CD4-positive, CD25-positive, alpha-beta regulatory T cell (primary cell): ENCODE measurements at places on chromosomes 1 and 21.

DNA sequence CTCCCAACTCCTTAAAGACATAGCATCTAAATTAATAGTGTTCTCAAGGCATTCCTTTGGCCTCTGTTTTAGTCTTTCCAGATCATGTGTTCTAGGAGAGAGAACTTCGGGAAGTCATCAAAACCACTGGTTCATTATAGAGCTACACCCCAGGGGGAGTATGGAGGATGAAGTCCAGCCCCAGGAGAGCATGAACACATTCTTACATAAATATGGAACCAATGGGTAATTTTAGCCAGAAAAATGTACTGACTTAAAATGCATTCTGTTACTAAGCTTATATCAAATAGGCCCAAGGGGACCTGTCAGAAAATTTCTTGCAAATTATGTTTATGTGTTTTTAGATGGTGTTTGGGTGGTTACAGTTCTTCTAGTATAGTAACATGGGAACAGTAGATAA is 165.2 kb downstream of the NTMT2 start:
- no peak for DNase-seq

DNA sequence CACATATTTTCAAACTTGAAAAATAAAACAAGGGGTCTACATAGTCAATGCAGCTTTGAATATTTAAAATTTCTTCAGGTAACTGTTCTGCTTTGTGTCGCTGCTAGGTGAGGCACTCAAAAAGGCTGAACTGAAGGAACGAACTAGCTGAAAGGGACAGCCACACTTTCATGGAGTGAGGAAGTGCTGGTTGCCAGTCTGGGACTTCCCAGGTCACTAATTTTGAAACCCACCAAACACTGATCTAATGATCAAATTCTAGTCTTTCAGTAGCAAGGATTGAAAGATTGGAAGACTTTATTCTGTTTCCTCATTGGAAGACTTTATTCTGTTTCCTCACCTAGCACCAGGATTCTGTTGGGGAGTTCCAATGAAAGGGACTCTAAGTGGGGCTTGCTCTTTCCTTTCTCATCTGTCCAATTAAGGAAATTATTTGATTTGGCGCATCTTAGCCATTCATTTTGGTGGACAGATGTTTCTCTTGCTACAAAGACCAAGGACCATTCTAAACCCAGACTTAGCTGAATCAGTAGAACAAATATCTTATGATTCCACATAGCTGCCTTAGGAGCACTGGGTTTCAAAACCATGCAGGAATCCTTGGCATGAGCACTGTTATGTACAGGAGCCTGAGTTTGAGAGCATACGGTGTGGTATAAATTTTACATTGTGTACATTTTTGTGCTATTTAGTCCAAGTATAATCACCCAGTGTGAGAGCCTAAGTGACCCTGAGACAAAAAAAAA is 10.9 kb upstream of the ARID1A start:
- DNase-seq: no peak

DNA sequence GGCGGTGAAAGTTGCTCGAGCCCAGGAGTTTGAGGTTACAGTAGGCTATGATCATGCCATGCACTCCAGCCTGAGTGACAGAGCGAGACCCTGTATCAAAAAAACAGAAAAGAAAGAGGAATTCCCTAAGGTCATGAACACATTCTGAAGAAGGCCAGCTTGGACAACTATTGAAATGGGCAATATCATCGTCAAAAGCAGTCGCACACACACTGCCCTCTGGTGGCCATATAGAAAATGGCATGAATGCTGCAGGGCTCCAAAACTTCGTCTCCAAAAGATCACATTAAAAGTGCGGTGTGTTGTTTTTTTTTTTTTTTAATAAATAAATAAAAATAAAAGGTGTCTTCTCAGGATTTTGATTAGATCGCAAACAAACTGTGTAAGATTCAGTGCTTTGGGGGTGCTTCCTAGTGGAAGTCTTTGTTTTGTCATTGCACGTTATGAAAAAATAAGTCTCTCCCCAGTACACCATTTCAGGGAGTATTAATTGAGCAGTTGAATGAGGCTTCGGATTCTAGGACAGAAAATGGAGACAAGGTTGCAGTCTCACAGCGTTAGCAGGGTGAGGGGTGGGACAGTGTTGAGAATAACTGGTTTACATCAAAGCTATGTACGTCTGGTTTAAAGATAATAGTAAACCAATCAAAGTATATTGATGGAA is 87.5 kb upstream of the FMN2 start:
- DNase-seq: peak; percentile 2

GRCh38 chr1:52281518-52281917 is 84.5 kb downstream of the CC2D1B start:
- no peak for DNase-seq

GRCh38 chr1:210757677-210758076 is 376.3 kb downstream of the KCNH1 start:
- DNase-seq: no peak

- no peak for DNase-seq
These were observed 104.8 kb upstream of the VAMP3 start for GRCh38 chr1:7666249-7666648.

- DNase-seq: no peak
These were observed 276.6 kb downstream of the CHRM3 start for GRCh38 chr1:239662950-239663349.

- no peak for DNase-seq
These were observed 337.0 kb upstream of the PTBP2 start for GRCh38 chr1:96384611-96385010.

GRCh38 chr1:47859092-47859743 is 138.0 kb downstream of the TRABD2B start:
- no peak for DNase-seq

GRCh38 chr1:78237364-78237916 is 191.7 kb downstream of the GIPC2 start:
- DNase-seq: no peak

GRCh38 chr1:228144193-228144992 is 4.3 kb downstream of the GUK1 start:
- no peak for DNase-seq

GRCh38 chr1:218351391-218352074 is 6.4 kb downstream of the TGFB2 start:
- DNase-seq: peak; percentile 14

- DNase-seq: peak; percentile 44
These were observed 46.2 kb upstream of the BCL9 start for GRCh38 chr1:147494998-147495580.

DNA sequence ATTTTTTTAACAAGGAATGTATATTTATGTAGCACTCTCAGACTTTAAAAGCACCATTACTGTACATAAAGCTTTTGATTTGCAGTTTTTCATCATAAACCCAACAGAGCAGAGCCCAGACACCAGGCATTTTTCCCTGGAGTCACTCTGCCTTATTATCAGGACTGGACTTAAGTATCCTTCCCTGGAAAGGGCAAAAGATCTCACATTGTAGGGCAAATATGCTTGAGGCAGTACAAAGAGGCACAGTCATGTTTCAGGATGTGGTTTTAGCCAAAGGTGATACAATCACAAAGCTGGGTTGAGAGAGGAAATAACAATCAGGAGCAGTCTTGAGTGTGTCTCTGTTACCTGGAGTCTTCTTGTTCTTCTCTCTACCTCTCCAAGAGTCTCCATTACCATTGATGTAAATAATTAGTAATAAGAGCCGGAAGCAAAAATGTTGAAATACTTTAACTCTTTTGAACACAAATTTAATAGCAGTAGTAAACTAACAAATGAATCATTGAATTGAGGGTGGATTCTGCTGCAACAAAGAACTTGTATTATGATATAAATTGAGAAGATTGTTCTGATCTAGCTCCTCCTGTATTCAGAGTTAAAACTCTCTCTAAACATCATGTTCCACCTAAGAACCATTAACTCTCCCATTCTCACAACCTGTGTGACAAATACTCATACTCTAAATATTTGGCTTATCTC is 160.5 kb downstream of the LTN1 start:
- DNase-seq: peak; percentile 66

DNA sequence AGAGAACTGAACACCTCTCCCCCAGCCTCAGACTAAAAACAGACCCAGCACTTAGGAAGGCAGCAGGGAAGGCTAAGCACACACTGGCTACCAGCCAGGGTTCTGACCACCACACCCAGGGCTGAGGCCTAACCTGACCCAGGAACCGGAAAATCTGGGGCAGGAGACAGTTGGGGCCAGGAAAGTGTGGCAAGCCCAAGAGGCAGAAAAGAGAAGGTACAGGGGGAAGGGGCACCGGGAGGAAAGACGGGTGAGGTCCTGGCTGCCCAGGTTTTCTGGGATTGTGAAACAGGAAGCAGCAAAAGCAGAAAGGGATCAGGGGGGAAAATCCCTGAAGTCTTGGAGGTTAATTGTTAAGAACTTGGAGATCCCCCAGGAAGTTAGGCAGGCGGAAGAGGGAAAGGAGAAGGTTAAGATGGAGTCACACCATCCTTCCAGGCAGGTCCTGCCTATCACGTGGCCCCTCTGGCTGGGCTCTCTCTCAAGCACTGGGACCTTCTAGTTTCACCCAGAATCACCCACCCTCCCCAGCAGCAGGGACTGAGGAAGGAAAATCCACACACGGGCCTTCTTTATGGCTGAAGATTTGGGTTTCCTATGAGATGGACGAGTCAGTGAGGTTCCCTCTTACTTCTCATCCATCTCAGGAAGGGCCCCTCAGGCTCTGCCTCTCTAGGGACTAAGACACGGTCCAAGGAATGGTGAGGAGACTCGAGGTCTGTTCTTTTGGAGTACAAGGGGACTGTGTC is 2.6 kb downstream of the HDGF start:
- DNase-seq: no peak

GRCh38 chr1:215032911-215033526 is 49.5 kb upstream of the KCNK2 start:
- no peak for DNase-seq

GRCh38 chr1:76142771-76143540 is 68.4 kb downstream of the ST6GALNAC3 start:
- no peak for DNase-seq

DNA sequence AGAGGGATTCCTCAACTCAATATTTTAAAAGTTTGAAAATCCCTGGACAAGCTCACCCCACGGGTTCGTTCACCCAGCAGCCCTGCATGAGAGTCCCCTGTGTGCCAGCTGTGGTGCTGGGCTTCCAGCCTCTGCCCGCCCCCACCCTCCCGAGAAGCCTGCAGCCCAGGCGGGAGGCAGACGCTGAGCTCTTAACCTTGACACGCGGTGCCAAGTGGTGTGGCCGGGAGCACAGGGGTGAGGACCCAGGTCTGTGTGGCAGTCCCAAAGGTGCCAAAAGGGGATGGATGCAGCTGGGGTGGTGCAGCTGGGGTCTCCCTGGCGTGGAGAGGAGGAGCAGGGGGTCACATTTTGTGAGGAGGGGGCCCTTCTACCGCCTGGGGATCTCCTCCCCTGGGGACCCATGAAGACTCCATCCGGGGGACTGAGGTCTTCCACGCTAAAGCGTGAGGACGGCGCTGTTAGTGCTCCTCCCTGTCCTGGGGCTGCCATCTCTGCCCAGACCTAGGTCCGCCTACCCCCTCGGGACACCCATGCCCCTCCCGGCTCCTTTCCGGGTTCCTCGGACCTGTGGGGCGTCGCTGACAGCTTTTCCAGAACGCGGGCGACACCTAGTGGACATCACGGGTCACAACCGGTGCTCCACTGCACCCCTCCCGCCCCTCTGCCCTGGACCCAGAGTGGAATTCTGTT is 12.9 kb downstream of the PLA2G2F start:
- peak; percentile 60 for DNase-seq

GRCh38 chr1:200880212-200880611 is 7.4 kb downstream of the GPR25 start:
- DNase-seq: no peak

DNA sequence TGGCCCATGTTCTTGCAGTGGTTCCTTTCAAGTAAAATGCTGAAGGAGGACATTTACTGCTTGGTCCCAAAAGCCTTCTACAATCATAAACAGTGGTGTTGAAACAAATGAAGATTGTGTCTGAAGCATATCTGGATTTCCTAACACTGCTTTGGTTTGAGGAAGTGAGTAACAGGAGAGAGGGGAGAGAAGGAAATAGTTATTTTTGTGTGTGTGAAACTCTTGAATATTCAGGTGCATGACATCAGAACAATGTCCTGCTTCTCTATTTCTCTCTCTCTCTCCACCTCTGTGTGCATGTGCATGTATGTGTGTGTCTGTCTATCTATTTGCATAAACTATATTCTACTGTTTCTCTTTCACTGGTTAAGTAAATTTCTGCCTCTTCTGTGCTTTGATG is 61.4 kb upstream of the TNFSF18 start:
- no peak for DNase-seq

GRCh38 chr1:229229721-229230139 is 41.2 kb upstream of the RAB4A start:
- DNase-seq: no peak

GRCh38 chr1:27141266-27142003 is 13.5 kb downstream of the SLC9A1 start:
- DNase-seq: no peak

DNA sequence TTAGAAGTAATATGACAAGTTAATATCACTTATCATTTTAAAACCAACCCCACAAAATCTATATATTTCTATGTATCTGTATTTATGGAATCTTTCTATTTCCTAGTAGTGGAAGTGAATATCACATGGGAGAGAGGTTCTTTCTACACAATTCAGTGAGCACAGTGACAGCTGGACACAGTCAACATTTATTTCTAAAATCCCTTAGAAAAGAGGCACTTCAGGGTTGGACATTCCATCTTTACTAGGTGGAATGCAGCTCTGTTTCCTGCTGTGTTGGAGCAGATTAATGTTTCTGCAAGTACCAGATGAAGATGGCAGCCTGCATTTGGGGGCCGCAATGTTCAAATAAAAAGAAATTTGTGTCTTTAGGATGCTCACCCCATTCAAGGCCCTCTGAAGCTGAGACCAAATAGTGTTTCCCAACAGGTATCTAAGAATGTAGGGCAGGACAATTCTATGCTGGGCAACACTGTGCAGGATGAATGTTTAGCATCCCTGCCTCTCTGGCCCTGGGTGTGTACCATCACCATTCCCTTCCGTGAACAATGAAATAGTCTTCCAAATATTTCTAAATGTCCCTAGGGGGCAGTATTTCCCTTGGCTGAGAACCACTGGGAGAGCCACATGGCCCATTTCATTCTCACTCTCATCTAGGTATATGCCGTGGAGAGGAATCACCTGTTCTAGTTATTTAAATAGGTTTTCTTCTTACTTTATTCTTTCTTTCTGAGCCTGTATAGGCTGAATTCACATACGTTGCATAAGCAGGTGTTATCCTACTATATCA is 394.8 kb downstream of the PRDM2 start:
- DNase-seq: no peak

DNA sequence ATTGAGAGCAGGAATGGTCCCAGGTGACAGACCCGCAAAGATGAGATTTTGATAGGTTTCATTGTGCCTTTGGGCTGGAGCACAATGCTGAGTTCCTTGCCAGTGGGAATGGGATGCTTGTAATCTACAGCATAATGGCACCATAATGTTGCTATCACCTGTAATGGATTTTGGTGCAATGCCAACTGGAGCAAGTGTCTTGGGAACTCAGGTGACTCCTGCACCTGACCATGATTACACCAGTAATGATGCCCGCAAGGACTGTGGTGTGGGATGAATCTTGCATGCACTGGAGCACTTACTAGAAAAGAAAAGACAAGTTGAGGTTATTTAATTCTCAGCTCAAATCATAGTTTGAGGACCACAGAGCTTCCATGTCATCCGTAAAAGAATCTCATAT is 96.7 kb downstream of the PTPRU start:
- DNase-seq: no peak
